Karpas-422 (cell line): ENCODE measurements at places on chromosomes 7 and 10.

DNA sequence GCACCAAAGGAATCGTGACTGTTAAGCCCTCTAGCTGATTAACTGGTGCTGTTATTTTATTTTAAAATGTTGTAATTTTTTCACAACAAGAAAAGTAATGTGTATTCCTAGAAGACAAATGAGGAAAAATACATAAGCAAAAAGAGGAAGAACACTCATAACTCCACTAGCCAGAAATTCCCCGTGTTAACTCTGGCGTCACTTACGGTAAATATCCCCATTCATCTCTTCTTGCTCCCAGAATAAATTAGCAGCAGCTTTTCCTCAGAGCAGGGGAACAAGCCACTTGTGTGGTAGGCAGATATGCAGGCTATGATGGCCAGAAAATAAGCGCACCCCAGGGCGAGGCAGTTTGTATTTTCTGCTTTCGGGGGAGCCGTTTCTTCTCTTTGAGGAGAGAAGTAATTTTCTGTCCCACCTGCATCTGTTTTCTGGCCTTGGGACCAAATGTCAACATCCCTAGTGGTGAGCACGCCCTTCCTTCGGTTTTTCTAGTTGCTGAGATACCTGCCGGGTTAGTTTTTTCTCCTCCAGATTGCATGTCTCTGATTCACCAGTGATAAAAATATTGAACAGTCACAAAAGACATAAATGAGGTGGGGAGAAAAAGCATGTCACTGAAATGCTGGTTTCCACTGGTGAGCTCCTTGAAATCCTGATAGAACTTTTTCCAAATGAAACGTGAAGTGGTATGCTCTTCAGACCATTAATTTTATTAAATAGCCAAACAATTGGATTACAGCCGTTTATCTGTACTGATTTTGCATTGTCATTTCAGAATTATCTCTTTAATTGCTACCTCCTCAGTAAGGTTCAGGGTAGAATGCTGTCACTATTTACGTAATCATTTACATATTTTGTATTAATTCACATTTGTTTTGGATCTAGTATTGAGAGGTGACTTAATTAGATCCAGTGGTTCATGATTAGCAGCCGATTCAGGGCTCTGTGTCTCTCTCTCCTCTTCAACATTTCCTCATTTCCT, 268.1 kb downstream of the CAMK1D start:
- no peak for DNase-seq

GRCh38 chr7:98232799-98233198, 19.2 kb downstream of the TECPR1 start:
- DNase-seq: no peak

DNA sequence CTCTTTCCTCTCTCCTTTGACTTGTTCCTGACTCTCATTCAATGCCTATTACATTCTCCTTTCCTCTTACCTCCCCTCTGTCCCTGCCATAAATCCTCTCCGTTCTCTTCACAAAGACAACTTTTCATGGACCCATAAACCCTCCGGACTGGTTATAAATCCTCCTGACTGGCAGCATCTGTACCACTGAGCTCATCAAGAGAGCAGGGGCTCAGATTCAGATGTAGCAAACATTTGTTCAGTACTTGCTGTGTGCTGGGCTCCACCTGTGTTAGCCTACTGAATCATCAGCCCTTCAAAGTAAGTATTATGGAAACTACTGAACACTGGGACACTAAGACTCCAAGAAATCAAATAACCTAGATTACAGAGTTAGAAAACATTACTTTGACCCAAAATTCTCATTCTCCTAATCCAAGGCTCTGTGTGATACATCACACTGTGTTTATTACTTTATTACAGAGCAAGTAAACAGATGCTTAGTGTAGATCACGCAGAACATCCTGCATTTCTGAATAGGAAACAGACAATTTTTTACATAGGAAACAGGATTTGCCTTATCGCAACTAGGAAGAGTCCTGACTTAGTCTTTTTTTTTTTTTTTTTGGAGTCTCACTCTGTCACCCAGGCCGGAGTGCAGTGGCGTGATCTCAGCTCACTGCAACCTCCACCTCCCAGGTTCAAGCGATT, 108.6 kb upstream of the PDE1C start:
- DNase-seq: no peak

GRCh38 chr7:124566583-124566982, 199.0 kb downstream of the GPR37 start:
- no peak for DNase-seq

DNA sequence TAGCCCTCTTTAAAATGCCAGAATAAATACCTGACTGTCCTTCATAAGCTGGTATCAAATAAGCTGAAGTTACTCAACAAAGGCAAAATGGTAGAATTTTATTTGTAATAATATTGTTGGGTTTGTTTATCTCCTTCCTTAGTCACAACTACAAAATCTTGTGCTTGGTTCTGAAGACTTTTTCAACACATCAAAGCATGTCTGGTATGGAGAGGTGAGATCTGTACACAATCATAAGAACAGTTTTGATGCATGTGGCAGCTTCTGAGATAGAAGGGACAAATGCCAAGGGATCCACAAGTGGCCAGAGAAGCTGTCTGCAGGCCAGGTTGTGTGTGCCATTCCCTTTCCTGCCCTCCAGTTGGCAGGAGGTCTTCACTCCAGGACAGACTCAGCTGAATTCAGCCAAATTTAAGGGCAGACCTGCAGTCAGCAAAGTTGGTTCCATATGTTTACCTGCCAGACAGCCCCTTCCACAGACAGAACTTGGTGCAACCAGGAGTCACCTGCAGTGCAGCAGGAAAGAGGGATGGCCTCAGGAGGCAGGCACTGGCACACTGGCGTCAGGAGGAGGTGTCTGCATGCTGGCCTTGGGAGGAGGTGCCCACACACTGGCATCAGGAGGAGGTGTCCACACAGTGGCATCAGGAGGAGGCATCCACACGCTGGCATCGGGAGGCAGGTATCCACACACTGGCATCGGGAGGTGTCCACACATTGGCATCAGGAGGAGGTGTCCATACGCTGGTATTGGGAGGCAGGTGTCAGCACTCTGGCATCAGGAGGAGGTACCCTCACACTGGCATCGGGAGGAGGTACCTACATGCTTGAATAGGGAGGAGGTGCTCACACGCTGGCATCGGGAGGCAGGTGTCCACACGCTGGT, 93.1 kb upstream of the IKZF1 start:
- no peak for DNase-seq

DNA sequence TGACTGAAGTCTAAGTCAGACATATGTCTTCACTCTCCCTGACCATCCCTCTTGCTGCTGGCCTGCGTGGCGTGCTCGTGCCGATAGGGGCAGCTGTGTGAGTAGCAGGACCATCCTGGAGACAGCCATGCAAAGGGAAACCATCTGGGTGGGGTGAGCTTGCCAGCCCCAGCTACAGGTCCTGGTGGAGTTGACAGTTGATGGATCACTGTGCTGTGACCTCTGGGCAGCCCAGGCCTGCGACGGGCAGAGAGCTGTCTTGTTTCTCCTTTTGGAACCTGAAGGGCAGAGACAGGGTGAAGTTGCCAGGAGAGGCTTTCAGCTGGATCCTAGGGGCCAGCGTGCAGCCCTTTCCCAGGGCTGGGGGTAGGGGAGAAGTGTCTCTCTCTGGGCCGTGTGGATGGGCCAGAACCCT, 44.7 kb downstream of the GRK5 start:
- no peak for DNase-seq

DNA sequence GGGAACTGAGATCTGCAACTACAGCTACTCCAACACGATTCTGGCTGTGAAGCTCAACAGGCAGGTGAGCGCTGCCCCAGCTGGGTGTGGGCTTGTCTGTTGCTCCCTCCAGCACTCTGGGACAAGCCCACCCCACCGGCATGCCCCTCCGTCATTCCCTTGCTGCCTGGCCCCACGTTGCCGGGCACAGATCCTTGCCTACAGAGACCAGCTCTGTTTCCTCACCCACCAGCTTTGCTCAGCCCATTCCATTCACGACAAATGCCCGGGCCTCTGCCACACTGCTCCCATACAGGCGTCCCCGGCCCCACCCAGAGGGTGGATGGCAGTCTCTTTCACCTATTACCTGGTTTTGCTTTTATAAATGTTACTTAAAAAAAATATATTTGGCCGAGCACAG, 24.6 kb downstream of the WIPI2 start:
- DNase-seq: no peak

DNA sequence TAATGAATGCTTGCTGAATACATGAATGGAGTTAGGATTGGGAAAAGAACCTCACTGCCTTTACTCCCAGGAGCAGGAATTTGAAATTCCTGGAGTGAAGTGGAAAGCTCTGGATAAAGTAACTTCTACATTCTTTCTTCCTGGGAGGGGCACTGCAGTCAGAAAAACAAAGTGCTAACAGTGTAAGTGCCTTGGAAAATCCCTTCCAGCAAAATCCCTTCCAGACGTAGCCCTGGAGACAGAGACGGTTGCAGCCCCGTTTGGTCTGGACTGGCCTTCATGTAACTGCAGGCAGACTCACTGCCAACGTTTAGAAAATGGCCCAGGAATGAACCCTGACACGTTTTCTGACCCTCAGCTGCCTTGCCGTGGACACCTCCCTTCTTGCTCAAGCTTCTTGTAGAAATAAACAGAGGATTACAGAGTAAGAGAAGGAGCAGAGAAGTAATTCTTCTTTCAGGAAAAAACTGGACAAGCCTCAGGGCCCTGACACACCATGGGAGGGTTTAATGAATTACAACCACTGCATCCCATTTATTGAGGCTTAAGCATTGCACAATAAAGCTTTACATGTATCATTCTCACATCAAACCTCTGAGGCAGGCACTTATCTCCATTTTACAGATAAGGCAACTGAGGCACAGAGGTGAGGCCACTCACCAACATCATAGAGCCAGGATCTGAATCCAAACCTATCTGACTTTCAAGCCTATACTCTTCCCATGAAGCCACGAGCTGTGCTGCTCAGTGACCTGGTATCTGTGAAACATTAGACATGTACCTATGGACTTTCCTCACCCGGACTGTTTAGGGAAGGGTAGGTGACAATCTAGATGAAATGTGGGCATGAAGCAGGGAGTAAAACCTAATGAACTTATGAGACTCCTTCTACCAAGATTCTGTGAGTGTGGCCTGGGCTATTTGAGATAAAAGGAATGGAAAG, 7.8 kb downstream of the ITPRIP start:
- DNase-seq: no peak

DNA sequence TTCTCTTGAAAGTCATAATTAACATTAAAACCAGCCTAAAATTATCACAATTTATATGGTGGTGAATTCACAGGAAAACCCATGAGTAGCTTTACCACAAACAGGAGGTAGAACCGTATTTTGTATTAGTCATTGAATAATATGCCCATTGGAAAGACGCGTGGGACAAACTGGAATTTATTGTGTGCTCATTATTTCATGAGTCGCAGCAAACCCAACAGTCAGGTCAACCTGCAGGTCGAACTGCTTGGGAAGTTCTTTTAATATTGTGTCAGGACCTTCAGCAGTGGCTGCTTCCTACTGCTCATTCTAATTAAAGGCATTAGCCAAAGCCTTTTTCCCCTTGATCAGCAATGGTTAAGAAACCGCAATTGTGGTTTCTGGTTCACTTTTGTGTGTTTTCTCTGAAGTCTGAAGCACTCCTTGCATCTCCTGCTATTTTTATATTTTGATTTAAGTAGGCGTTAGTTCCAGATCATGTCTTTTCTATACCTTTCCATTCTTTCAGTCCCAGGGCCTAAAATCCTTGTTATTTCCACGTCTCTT, 100.1 kb downstream of the RAB11FIP2 start:
- DNase-seq: no peak

DNA sequence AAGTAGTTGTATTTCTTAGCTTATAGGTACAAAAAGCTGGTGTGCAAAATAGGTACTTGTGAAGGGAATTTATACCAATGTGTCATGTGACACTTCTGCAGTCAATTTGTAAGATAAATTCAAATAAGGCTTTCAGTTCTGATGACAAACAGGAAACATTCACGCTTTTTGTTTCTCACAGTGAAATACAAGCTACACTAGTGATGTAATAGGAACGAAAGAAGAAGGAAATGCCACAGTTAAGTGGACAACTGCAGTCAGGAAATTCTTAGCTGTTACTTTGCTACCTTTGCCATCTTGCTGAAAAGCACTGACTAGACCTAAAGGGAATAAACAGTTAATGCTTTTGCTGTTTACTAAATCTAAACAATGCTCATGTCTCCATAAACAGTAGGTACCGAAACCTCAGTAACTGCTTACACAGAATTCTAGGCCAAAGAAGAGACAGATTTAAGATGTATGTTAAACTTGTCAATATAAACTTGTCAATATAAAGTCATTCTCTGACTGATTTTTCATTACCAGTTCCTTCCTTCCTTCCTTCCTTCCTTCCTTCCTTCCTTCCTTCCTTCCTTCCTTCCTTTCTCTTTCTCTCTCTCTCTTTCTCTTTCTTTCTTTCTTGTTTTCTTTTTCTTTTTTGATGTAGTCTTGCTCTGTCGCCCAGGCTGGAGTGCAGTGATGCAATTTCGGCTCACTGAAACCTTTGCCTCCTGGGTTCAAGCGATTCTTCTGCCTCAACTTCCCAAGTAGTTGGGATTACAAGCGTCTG, 10.1 kb downstream of the OTUD1 start:
- no peak for DNase-seq

GRCh38 chr10:49111320-49111698, 4.0 kb downstream of the VSTM4 start:
- DNase-seq: no peak

DNA sequence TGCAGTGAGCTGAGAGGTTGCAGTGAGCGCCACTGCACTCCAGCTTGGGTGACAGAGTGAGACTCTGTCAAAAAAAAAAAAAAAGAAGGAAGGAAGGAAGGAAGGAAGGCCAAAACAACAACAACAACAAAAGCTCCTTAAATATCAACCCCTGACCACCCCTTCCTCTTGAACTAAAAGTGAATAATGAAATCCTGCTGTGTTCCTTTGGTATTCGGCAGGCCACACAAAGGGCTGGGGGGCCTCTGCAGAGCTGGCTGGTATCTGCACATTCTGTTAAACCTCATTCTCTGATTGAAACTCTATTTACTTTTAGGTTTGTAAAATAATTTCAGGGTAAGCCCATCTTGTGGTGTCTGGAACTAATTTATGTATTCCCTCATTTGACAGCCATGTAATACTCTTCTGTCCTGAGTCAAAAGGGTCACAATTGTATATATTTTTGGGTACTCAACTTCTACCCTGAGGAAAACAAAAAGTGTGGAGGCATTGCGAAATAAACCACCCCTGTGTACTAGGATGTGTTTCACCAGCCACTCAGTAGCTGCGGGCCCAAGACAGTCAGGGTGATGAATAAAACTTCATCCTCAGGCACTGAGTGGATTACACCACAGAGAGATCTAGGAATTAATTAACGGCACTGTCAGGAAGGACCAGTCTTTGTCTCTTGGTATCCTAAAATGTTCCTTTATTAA, 446.4 kb upstream of the PFKP start:
- DNase-seq: no peak

GRCh38 chr10:118584181-118584954, 11.1 kb downstream of the PRLHR start:
- DNase-seq: no peak
